ENCODE measurements at places on chromosomes 6 and 20. TPM values are rescaled to one million over a fixed set of nuclear protein-coding genes. Genes with fewer than 3 reads are reported as not detected.

SIRPB2 gene
- total RNA-seq, result not detected

FAM184A gene
- 0.26 TPM for total RNA-seq

WFDC2 gene
- 0.26 TPM for total RNA-seq

TRAPPC3L gene
- total RNA-seq, result not detected
